Activated CD4-positive, alpha-beta memory T cell treated with anti-CD3 and anti-CD28 coated beads, Interleukin-2, amount 10 ng/mL, durations not matched to agents 7 days and 5 days (primary cell): ENCODE measurements at places on chromosomes 5 and 9. TPM values are rescaled to one million over a fixed set of nuclear protein-coding genes. Genes with fewer than 3 reads are reported as not detected.

GRCh38 chr5:148259288-148259687 lies 9.3 kb upstream of the SPINK13 start:
- no peaks in the 10 kb centered on the region for H3K36me3 ChIP-seq
- DNase-seq, result no peak
- H3K27ac ChIP-seq, result no peak overlapping the region
- no peaks in the 10 kb centered on the region for H3K4me1 ChIP-seq
- H3K27me3 ChIP-seq, result no peaks in the 10 kb centered on the region

The NR5A1 gene
- not detected for total RNA-seq

The NAIP gene
- 13.5 TPM for total RNA-seq

DNA sequence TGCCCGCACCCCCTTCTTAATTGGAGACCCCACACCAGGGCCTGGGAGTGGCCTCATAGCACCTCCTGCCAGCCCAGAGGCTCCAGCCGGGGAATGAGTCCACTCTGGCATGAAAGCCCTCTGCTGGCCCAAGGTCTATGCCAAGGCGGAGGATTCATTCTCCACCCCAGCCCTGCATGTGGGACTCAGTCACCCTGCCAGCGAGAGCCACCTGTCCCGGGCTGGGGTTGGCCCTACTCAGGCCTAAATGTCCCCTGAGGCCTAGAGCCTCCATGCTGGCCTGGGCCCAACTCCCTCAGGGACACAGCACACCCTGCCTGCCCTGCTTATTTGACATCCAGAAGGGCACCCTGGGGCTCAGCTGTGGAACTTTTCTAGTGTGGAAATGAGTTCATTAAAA lies 1.0 kb upstream of the RAPGEF1 start:
- peak overlapping the region; percentile 72 for H3K4me3 ChIP-seq
- peak overlapping the region; percentile 72 for H3K27ac ChIP-seq
- H3K4me1 ChIP-seq, result peaks cover 52% of the 10 kb centered on the region
- H3K27me3 ChIP-seq, result no peaks in the 10 kb centered on the region

DNA sequence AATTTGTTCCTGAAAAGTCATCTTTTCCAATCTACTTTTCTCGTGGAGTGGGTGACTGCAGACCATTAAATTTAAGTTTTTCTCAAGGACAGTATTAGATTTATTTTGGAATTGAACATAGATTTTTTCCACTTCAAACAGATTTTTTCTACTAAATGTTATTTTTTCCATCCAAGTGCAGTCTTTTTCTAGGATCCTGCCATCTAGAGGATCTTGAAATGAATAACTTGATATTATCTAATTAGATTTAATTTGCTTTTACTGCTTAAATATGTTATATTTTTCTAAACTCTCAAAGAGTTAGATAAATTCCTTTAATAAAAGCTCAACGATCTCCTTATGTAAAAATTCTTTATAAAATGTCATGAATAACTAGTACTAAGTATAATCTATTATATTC lies 136.9 kb upstream of the PRR16 start:
- DNase-seq, result no peak
- no peaks in the 10 kb centered on the region for H3K4me1 ChIP-seq
- H3K27ac ChIP-seq, result no peak overlapping the region
- no peaks in the 10 kb centered on the region for H3K36me3 ChIP-seq
- H3K27me3 ChIP-seq, result no peaks in the 10 kb centered on the region

DNA sequence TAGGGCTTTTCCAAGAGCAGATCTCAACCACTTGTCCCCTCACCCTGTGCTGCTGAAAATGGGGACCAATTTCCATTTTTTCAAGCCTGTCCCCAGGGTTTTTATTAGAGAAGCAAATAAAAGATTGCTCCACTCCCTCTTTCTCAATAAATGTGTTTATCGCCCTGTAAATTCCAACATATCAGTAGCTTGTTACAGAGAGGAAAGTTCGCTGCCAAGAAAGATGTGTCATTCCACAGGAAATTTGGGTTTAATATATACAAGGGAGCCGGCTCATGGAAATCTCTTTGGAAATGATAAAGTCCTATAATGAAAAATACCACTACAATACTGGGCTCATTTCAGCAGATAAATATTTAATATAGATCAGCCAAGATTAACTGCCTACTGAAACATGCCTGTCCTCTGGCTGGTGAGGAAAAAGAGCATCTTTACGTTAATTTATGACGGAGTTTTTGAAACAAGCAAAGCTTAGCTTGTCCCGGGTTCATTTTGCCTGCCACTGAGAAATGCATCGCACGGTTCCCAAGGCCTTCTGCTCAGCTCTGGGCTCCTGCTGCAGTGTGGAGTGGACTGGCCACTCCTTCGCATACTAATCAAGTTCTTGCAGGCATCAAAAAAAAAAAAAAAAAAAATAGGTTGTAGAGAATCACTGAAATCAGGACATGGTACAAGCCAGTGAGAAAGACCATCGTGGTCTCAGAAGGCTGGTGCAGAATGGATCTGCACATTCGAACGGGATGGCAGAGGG lies 84.5 kb downstream of the BRINP1 start:
- DNase-seq, result no peak
- H3K4me1 ChIP-seq, result no peaks in the 10 kb centered on the region
- H3K27ac ChIP-seq, result no peak overlapping the region
- H3K36me3 ChIP-seq, result no peaks in the 10 kb centered on the region
- no peak overlapping the region for H3K4me3 ChIP-seq

The BASP1 gene
- not detected for total RNA-seq

DNA sequence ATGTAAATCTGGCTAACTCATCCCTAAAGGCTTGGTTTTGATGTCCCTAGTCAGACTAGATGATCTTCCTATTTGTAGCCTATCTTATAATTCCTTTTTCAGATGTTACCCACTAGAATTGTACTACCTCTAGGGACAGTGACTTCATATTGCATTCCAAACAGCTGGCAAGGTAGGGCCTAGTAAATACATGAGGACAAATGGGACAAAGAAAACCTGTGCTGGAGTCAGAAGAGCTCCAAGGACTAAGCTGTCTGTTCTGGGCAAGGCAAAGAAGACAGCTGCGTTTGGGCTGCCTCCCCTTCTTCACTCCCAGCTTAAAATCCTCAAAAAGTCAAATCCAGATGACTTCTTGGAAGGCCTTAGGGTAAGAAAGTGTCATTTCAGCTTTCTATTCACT lies 10.0 kb downstream of the DMXL1 start:
- peaks cover 21% of the 10 kb centered on the region for H3K36me3 ChIP-seq
- no peak overlapping the region for H3K27ac ChIP-seq
- H3K4me1 ChIP-seq, result peaks cover 32% of the 10 kb centered on the region
- no peak overlapping the region for H3K4me3 ChIP-seq
- no peak for DNase-seq

DNA sequence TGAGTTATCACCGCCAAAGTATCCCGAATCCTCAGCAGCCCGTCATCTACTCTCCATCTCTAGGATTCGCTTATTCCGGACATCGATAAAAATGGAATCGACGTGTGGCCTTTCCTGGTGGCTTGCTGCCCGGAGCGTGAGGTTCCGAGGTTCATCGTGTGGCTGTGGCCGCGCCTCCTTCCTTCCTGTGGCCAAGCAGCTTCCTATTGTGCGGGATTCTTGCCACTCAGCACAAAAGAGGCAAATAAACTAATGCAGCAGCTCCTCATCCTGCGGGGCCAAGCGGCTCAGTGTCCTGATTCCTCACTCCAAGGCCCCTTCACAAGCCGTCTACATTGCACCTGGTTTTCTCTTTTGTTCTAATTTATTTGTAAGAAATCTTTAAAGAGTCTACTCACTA lies 800.9 kb downstream of the CDH9 start:
- H3K27me3 ChIP-seq, result no peaks in the 10 kb centered on the region
- H3K4me1 ChIP-seq, result no peaks in the 10 kb centered on the region
- DNase-seq, result no peak
- H3K36me3 ChIP-seq, result no peaks in the 10 kb centered on the region

The PCDHAC2 gene
- not detected for total RNA-seq

DNA sequence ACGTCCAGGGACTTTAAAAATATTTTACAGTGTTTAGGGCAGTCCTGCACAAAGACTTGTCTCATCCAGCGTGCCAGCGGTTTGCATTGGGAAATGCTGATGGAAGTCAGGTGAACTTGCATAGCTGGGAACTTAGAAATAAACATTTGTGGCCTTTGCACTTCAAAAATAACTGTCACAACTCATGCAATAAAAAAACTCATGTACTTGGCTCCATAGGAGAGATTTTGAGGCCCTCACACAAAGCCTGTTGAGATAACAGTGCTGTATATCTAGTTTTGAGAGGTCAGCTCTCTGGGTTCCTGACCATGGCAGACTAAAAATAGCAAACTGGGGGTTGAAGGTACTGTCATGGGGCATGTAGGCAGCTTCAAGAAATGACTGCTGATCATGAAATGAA lies 5.5 kb downstream of the COMMD10 start:
- H3K27me3 ChIP-seq, result no peaks in the 10 kb centered on the region
- no peak for DNase-seq
- no peak overlapping the region for H3K27ac ChIP-seq
- no peak overlapping the region for H3K4me3 ChIP-seq
- H3K36me3 ChIP-seq, result peaks cover 43% of the 10 kb centered on the region

The LCN12 gene
- total RNA-seq, result 2.5 TPM

The NPR3 gene
- not detected for total RNA-seq

DNA sequence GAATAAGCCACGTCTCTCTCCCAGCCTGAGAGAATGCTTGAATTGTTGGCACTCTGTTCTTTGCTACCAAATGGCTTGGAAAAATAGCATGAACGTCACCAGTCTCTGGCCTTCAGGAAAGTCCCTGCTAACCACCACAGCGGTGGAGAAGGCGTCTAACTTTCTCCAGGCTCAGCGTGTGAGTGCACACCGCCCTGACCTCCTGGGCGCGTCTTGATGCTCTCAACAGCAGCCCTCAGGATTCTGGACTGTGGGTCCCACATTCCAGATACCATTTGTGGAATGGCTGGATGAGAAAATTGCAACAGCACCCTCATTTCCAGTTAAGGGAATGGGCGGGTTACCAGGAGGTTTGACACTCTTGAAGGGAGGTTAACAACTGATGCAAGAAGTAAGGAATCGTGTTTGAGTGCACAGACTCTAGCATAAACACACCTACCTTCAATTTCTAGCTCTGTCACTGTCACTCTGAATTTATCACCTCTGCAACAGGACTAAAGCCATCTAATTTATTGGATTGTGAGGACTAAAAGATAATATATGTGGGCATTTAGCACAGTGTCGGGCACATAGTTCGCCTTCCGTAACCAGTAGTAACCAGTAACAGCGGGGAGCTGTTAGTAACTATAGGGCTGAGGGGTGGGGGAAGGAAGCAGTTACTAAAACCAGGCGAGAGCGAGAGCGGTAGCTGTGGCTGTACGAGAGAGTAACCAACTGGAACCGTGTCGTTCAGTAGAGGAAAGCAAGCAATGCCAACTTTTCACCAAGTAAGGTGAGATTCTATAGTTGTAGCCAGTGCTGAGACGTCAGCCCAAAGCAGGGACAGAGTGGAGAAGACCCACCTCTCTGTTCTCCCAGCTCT lies 807 bp upstream of the PLGRKT start:
- peaks cover 49% of the 10 kb centered on the region for H3K4me1 ChIP-seq
- DNase-seq, result peak; percentile 62
- peaks cover 25% of the 10 kb centered on the region for H3K36me3 ChIP-seq
- no peaks in the 10 kb centered on the region for H3K27me3 ChIP-seq
- H3K4me3 ChIP-seq, result peak overlapping the region; percentile 86

- H3K36me3 ChIP-seq, result no peaks in the 10 kb centered on the region
- H3K27ac ChIP-seq, result no peak overlapping the region
- no peaks in the 10 kb centered on the region for H3K27me3 ChIP-seq
- DNase-seq, result no peak
- no peaks in the 10 kb centered on the region for H3K4me1 ChIP-seq
- H3K4me3 ChIP-seq, result no peak overlapping the region
Measured at GRCh38 chr5:27080147-27080546, 41.8 kb upstream of the CDH9 start.

DNA sequence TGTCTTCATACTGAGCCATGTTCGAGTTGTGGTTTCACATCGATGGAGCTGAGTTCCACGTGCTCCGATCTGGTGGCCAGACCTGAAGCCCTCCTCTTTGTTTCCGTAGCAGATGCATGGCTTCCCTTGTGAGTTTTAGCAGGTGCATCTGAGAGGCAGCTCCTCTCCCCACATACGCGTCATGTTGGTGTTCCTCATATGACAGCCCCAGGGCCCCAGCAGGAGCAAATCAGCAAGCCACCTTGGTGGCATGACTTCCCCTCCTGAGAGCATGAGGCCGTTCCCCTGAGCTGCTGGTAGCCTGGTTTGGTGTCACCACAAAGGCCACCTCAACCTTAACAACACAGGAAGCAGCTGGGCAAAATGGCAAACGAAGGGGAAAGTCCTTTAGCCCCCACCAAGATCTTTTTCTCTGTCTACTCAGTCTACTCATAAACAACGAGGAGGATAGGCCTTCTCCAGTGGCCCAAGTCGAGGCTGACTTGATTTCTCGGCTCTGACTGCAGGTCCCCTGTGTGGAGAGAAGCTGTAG lies 5.9 kb downstream of the CYFIP2 start:
- peaks cover 86% of the 10 kb centered on the region for H3K4me1 ChIP-seq
- peaks cover 63% of the 10 kb centered on the region for H3K36me3 ChIP-seq
- peak; percentile 94 for DNase-seq

DNA sequence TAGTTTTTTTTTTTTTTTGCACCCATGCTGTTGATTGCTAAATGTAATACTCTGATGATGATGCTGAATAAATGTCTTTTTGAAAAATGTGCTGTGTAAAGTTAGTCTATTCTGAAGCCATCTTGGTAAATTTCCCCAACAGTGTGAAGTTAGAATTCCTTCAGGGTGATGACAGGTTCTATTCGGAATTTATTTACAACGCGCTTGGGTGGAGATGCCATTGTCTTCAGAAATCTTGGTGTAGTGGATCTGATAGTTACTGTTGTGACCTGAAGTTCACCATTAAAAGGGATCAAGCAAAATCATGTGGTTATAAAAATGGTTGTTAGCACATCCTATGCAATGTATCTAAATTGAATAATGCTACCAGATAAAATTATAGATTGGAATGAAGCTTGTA lies 36.3 kb upstream of the DMRT1 start:
- no peak overlapping the region for H3K27ac ChIP-seq
- peaks cover 25% of the 10 kb centered on the region for H3K27me3 ChIP-seq
- no peak for DNase-seq
- peaks cover 10% of the 10 kb centered on the region for H3K4me1 ChIP-seq

- no peaks in the 10 kb centered on the region for H3K36me3 ChIP-seq
- no peaks in the 10 kb centered on the region for H3K4me1 ChIP-seq
- no peak overlapping the region for H3K4me3 ChIP-seq
- H3K27me3 ChIP-seq, result no peaks in the 10 kb centered on the region
Measured at GRCh38 chr9:117549444-117549843, 134.6 kb upstream of the ASTN2 start.

GRCh38 chr5:108749128-108749861 lies 1.6 kb downstream of the FER start:
- H3K4me3 ChIP-seq, result peak overlapping the region; percentile 85
- peak overlapping the region; percentile 25 for H3K27ac ChIP-seq
- H3K27me3 ChIP-seq, result peaks cover 10% of the 10 kb centered on the region
- peaks cover 17% of the 10 kb centered on the region for H3K4me1 ChIP-seq

GRCh38 chr9:128923493-128923883 lies 2.7 kb downstream of the PHYHD1 start:
- H3K27ac ChIP-seq, result no peak overlapping the region
- peaks cover 5% of the 10 kb centered on the region for H3K27me3 ChIP-seq
- no peak overlapping the region for H3K4me3 ChIP-seq
- DNase-seq, result no peak

- H3K36me3 ChIP-seq, result peaks cover 11% of the 10 kb centered on the region
- H3K4me3 ChIP-seq, result peak overlapping the region; percentile 88
- no peak for DNase-seq
- H3K4me1 ChIP-seq, result peaks cover 31% of the 10 kb centered on the region
Measured at GRCh38 chr9:112487799-112488340, 1.2 kb downstream of the KIAA1958 start.
